HS-5 (cell line): ENCODE measurements at places on chromosomes 3 and 15.

GRCh38 chr3:32794487-32795308, 23.1 kb upstream of the TRIM71 start:
- DNase-seq: no peak

DNA sequence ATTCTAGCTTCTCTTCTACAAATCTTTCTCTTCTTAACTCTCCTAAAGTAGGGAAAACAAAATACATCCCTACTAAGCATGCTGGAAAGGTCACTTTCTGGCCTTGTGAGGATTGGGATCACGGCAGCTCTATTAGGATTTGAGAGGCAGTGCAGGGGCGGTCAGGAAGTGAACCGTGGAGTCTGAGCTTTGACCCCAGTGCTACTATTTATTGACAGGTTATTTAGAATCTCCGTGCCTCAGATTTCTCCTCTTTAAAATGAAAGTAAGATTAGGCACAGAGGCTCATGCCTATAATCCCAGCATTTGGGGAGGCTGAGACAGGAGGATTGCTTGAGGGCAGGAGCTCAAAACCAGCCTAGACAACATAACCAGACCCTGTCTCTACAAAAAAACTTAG, 42.0 kb upstream of the CHRM5 start:
- no peak for DNase-seq

GRCh38 chr3:27632431-27633223, 89.5 kb downstream of the EOMES start:
- no peak for DNase-seq

DNA sequence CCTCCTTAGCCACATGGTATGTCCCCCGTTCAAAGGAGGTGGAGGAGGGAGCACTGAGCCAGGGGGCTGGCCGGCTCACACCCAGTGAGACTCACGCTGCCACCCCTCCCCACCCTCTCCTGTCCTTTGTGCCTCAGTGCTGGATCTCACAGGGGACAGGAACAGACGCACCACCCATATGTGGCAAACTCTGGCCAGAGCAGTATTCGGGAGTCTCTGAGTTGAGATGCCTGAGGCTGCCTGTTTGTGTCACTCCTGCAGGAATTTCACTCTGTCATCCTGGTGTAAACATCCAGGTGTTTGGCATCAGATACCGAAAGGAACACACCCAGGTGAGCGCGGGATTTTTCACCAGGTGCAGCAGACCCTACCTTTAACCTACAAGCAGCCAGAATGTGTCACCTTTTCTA, 25.7 kb downstream of the RGMA start:
- DNase-seq: no peak

- DNase-seq: no peak
These were observed 57.2 kb downstream of the OXNAD1 start for GRCh38 chr3:16322189-16322588.

- no peak for DNase-seq
These were observed 5.7 kb upstream of the CAV3 start for GRCh38 chr3:8727605-8728512.

GRCh38 chr3:112555535-112556170, 6.1 kb downstream of the ATG3 start:
- DNase-seq: no peak

GRCh38 chr3:121481106-121481880, 64.5 kb downstream of the POLQ start:
- DNase-seq: no peak

DNA sequence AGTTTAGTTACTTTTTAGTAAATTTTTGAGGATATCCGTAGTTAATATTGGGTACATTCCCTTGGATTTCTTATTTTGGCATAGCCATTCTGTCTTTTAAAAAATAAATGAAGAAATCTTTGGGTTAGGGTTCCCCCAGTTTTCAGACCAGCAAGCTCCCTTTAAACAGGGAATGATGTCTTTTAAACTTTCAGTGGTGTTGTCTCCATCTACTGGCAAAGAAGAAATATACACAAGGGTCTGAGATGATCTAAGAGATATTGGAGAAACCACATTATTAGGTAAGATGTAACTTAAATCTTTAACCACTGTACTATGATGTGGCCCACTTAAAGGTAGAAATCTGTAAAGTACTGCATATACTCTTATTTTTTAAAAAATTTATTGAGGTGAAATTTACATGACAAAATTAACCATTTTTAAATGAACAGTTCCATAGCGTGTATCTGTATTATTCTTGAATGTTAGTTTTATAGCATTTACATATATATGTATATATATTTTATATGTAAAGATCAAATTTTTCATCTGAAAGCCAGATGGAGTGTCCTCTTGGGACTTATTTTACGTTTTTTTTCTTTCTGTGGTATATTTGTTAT, 35.1 kb upstream of the EIF3J start:
- peak; percentile 24 for DNase-seq

DNA sequence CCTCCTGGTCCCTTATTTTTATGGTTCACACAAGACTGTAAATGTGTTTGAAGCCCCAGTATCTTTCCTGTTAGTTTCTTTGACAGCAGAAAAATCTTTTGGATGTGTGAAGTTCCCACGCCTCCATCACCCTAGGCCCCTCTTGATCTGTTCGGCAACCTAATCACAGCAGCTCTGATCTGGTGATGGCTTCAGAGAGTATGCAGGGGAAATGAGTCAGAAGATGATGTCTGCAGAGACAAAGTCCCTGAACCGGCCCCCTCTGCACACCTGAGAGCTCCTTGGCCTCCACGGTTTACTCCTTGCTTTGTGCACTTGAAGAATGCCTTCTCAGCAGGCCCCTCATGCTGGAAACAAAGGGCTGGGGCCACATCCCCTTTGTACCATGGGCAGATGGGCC, 63.5 kb downstream of the CLDN11 start:
- DNase-seq: no peak

DNA sequence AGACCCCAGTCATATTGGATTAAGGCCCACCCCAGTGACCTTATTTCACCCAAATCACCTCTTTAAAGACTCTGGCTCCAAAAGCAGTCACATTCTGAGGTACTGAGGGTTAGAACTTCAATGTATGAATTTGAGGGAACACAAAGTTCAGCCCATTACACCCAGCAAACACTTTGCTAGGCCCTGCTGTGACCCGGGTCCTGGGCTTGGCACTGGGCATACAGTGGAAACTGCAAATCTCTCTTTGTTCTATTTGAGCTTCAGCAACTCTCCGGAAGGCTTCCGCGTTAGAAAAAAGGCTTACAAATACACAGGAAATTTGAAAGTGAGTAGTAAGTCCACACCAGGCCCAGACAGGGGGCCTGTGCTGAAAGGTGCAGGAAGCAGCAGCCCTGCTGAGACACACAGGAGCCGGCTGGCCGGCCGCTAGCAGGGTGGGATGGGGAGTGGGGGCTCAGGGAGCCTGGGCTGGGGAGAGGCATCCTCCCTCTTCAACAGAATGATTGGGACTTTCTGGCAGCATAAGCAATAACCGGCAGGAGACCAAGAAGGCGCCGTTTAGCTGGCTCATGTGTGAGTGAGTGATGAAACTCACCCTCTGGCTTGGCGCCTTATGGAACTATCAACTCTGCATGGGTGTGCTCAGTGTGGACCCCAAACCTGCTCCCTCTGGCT, 13.0 kb downstream of the LIPC start:
- no peak for DNase-seq
